Right ventricle myocardium inferior (tissue), 1 donor: ENCODE measurements at places on chromosomes 13 and 19. TPM values are rescaled to one million over a fixed set of nuclear protein-coding genes. Genes with fewer than 3 reads are reported as not detected.

MADCAM1 gene
- total RNA-seq: 0.19 TPM

ZNF135 gene
- 3.7 TPM for total RNA-seq

PTPRH gene
- total RNA-seq: 0.87 TPM

CEACAM20 gene
- not detected for total RNA-seq

GRCh38 chr13:75263741-75264407 lies 218.1 kb downstream of the TBC1D4 start:
- no peak for DNase-seq

DNA sequence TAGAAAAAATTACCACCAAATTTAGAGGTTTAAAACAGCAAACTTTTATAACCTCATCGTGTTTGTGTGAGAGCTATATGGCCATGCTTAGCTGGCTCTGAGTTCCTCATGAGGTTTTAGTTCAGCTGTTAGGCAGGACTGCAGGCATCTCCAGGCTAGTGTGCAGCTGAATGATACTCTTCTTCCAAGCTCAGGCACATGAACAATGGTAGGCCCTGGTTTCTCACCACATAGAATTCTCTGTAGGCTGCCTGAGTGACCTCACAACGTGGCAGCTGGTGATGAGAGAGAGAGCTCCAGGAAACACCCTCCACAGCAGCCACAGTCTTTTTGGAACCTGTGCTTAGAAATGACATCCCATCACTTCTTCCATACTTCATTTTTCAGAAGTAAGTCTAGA lies 540.6 kb upstream of the MIR17HG start:
- DNase-seq: no peak

- DNase-seq: no peak
These were observed 83.8 kb downstream of the CRYL1 start for GRCh38 chr13:20441879-20442278.

DNA sequence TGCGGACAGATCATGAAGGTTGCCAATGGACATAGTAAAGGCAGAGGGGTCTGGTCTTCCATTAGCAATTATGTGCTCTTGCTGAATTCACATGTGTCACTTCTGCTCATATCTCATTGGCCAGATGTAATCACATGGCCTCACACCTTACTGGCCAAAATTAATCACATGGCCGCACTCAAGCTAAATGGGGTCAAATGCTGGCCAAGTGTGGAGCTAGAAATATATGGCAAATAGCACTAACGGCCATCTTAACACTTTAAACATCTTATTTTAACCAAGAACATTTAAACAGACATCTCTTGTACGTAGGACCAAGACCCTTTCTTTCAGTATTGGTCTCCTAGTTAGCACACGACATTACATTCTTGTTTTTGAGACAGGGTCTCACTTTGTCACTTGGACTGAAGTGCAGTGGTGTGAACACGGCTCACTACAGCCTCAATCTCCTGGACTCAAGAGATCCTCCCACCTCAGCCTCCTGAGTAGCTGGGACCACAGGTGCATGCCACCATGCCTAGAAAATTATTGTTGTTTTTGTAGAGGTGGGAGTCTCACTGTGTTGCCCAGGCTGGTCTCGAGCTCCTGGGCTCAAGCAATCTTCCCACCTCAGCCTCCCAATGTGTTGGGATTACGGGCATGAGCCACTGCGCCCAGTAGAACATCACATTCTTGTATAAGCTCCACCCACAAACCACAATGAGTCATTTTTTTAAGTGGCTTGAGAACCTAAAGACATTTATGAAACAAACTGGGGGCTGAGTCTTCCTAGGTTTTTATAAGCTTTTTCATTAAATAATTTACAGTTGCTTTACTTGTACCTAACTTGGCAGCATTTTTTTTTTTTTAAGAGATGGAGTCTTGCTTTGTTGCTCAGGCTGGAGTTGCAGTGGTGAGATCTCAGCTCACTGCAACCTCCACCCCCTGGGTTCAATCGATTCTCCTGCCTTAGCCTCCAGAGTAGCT lies 2.9 kb upstream of the PTOV1 start:
- DNase-seq: no peak
